ENCODE measurements at places on chromosomes 13 and 19.

DNA sequence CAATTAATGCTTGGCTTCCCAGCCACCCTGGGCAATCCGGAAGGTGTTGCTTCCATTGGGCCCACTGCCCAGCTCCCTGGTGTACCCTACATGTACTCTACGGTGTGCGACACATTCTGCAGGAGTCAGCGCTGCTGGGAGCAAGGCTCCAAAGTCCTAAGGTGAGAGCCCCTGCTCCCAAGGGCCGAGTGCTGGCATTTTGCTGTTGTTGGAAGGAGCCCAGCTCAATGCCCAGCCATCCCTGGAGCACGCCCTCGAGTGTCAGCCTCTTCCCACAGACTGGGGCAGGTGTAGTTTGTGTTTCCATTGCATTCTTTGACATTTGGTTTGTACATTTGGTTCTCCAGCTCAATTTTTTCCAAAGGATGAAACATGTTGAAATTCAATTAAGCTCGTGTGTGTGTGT, 64.6 kb downstream of the GGACT start:
- no peak for DNase-seq

DNA sequence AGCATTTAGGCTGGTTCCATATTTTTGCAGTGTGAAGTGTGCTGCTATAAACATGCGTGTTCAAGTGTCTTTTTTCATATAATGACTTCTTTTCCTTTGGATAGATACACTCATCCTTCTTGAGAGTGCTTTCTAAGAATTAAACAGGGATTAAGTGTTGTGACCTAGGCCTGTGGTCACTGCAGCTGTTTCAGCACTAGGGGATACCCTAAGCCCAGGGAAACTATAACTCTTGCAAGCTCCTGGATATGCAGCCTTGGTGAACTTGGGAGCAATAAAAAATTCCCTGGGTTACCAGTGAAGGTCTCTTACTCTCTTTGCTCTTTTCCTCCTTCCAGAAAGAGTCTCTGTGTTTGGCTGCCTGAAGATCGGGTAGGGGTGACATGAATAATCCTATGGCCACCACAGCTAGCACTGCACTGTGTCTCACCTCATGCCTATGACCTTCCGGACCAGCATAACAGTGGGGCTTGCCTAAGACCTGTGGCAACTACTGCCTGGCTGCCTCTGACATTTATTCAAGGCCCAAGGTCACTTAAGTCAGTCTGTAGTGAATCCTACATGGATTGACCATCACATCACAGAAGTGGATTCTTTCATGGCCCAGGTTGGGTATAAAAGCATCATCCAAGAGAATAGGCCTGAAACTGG, 799.7 kb downstream of the DACH1 start:
- DNase-seq, result no peak

- DNase-seq, result no peak
Observed at GRCh38 chr13:82747958-82748357, 1134.3 kb downstream of the SLITRK1 start.

DNA sequence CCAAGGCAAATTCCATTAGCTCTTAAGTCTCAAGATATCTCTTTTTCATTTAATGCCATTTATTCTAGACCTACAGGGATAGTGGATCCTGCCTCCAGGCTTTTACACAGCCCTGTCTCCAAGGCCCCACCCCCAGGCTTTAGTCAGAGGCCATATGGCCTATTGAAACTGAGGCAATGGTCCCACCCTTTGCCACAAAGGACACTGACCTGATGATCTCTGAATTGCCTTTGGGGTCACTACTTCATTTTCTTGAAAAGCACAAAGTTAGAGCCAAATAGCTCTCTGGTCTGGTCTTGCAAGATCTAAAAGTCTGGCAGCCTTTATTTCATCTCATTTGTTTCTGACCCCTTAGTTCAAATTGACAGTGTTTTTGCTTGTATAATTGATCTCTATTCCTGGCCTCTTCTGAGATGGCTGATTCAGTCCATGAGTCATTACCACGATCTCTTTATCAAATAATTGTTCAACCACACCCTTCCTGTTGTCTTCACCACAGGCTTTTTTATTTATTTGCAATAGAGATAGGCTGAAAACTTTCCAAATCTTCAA, 209.8 kb downstream of the FGF14 start:
- DNase-seq, result no peak

DNA sequence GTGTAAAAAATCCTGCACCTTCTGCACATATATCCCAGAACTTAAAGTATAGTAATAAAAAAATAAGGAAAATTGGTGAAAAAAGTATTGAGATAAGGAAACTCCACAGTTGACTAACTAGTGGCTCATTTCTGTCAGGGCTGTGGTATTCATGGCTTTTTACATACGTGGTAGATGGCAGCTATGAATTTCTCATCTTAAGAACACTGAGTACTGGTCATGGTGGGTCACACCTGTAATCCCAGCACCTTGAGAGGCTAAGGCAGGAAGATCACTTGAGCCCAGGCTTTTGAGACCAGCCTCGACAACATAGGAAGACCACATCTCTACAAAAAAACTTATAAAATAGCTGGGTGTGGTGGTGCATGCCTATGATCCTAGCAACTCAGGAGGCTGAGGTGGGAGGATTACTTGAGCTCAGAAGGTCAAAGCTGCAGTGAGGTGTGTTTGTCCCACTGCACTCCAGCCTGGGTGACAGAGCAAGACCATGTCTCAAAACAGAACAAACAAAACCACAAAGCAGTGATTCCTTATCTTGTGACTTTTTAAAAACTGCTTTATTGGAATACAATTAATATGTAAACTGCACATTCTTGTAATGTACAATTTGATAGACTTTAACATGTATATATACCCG, 16.8 kb downstream of the SLAIN1 start:
- peak; percentile 59 for DNase-seq

GRCh38 chr19:28881616-28882015, 331.3 kb downstream of the UQCRFS1 start:
- no peak for DNase-seq

Data from T-helper 2 cell (primary cell).